Glutamatergic neuron (in vitro differentiated cells): ENCODE measurements at places on chromosomes 1 and 21.
A peak's percentile ranks its signal among the peaks of the same experiment; 100 is the strongest.

GRCh38 chr1:226964611-226965486, 24.8 kb downstream of the COQ8A start:
- no peak for DNase-seq

- DNase-seq, result no peak
These were observed 143.0 kb upstream of the KCNK1 start for GRCh38 chr1:233470741-233471499.

GRCh38 chr1:157157501-157158190, 19.5 kb upstream of the ETV3 start:
- DNase-seq, result no peak

- no peak for DNase-seq
These were observed 1.8 kb downstream of the RER1 start for GRCh38 chr1:2393471-2393877.

GRCh38 chr1:203140743-203141520, 13.4 kb downstream of the ADORA1 start:
- no peak for DNase-seq

GRCh38 chr1:204962742-204963632, 80.0 kb upstream of the CNTN2 start:
- DNase-seq, result peak; percentile 58

DNA sequence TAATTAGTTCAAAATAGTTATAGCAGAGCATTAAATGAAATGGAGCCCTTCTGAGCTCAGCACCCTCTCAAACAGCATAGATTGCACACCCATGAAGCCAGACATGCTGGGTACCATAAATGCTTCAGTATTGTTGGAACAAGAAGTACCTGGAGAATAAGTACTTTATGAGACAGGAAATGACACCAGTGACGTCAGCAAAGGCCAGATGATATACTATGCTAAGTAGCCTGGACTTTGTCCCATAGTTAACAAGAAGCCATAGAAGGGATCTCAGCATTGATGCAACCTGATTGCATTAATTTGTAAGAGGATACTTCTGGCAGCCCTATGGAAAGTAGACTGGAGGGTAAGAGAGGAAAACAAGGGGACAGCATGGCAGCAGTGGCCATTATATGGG, 16.3 kb upstream of the GADD45A start:
- no peak for DNase-seq

- peak; percentile 45 for DNase-seq
These were observed 183.3 kb upstream of the TMEM51 start for GRCh38 chr1:14970115-14970798.

GRCh38 chr1:12333036-12333785, 103.4 kb downstream of the VPS13D start:
- no peak for DNase-seq

DNA sequence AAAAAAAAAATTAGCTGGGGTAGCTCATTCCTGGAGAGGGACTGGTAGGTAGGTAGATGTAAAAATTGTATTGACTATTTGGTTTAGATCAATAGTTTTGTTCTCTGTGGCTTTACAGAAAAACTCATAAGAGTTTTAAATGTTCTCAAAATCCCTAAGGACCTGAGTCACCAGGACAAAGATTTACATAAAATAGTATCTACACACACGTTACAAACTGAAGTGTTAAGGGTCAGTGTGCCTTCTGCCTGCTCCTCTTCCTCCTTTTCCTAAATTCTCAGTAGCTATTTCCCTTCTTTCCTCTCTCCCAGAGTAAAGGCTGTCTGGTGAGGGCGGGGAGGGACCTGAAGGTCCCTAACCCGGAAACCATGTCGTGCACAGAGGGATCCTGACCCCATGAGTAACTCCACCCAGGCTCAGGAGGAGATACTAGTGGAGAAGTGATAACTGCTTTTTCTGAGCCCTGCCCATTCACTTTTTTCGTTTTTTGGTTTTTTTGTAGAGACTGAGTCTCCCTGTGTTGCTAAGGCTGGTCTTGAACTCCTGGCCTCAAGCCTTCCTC, 8.1 kb downstream of the PLEKHM2 start:
- no peak for DNase-seq

GRCh38 chr1:202291961-202292712, 49.6 kb downstream of the UBE2T start:
- no peak for DNase-seq

DNA sequence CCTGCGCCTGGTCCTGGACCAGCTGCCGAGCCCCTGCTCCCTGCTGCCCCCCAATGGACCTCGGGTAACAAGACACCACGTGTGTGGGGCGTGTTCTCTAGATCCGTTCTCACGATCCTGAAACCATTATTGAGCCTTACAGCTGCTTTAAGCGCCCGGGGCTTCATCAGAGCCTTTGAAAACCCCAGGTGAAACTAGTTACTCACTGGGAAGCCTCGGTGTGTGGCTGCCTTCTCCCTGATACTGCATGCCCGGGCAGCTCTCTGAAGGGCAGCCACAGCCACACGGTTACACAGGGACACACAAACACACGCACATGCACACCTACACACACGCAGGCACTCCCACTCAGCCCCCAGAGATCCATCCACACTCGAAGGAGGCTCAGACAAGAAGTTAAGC, 5.3 kb downstream of the HES2 start:
- DNase-seq, result peak; percentile 74

DNA sequence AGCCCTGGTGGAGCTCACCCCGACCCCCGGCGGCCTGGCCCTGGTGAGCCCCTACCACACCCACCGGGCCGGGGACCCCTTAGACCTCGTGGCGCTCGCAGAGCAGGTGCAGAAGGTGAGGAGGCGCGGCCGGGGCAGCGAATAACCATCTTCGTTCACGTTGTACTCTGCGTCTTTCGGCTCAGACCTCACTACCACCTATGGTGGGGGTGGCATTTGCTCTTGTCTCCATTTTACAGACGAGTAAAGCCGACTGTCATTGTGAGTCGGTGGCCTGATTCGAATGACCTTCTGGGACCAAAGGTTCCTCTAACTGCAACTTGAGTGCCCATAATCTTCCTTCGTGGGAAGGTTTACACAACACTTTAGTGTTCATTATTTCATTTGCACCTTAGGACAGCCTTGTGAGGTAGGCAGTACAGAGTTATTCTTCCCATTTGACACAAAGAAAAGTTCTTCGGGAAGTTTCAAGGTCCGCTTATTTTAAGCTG, 506 bp downstream of the C1orf50 start:
- no peak for DNase-seq

DNA sequence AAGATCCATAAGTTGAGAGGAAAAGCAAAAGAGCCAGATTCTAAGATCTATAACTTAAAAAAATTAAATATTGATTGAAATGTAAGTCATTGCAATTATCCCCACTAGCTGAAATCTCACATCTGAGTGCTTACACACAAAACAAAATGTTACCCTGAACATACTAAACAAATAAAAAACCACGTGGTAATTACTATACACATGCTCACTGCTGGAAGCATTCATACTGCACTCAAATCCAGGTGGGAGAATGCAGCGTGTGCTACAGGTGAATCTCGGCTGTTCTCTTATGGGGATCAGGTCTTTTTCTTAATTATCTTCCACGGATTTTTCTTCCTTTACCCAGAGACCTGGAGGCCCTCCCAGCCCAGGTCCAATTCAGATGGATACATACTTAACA, 74.3 kb downstream of the SDC3 start:
- no peak for DNase-seq

- no peak for DNase-seq
These were observed 5.9 kb downstream of the TNR start for GRCh38 chr1:175737451-175737850.

GRCh38 chr1:65840683-65841082, 48.0 kb downstream of the PDE4B start:
- DNase-seq, result no peak

DNA sequence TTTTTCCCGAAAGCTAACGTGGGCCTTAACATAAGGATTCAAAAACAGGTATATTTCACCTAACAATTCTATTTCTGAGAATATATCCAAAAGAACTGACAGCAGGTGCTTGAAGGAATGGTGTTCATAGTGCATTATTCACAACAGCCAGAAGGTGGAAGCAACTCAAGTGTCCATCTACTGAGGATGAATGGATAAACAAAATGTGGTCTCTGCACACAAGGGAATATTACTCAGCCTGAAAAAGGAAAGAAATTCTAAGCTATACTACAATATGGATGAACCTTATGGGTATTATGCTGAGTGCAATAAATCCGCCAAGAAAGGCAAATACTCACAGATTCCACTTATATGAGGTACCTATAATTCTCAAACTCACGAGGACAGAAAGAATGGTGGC, 6.1 kb upstream of the RIPPLY3 start:
- no peak for DNase-seq

GRCh38 chr1:116380499-116381242, 7.6 kb downstream of the ATP1A1 start:
- DNase-seq, result no peak

DNA sequence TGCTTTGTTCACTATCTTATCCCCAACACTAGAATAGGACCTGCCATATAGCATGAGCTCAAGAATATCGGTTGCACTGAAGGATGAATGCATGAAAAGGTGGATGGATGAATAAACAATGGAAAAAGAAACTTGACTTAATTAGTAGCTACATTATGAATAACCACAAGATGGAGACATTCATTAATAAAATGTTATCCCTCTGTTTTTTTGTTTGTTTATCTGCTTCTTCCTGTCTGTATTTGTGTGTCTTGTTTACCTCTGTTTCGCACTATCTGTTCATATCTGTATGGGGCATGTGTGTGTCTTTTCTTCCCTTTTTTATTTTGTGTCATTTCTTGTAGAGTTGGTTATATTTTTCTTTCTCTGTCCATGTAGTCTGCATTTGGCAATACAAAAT, 1.1 kb upstream of the OR14I1 start:
- DNase-seq, result no peak

- no peak for DNase-seq
These were observed 16.0 kb downstream of the IFFO2 start for GRCh38 chr1:18940303-18941020.
